Left forelimb (tissue), 1 donor: ENCODE measurements at places on chromosomes 11 and 22.

- DNase-seq: no peak
Measured at GRCh38 chr22:44386386-44387035, 73.8 kb upstream of the SHISAL1 start.

DNA sequence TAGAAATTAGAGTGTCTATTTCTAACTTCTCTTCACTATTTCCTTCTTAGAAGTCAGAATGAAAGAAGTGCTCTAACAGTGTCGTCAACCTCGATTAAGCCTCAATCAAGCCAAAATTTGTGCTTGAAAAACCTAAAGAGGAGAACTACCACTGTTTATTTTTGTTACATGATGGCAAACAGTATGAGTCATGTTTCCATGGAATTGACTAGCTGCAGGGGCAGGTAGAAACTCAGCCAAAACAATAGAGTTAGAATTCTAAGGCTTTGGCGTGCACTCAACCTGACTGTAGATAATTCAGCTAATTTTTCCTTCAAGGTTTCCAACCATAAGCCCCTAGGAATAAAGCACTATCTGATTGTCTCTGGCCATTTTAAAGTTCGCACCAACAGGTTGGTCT, 415.9 kb downstream of the ETS1 start:
- no peak for DNase-seq

DNA sequence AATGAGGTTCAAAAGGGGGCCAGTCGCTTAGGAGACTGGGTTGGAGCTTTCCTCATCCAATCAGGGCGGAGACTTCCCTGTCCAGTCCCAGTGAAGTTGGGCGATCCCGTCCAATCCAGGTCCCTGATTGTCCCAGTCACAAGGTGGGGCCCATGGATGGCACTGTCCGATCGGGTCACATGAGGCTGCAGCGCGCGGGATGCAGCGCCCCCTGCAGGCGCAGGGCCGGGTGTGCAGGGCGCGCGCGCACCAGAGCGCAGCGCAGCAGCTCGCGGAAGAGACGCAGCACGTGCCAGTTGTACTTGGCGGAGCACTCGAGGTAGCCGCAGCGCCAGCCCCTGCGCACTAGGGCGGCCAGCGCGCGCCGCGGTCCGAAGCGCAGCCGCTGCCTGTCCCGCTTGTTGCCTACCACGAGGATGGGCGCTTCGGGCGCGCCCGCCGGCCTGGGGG, 2.3 kb downstream of the RASL10A start:
- DNase-seq: peak; percentile 79

DNA sequence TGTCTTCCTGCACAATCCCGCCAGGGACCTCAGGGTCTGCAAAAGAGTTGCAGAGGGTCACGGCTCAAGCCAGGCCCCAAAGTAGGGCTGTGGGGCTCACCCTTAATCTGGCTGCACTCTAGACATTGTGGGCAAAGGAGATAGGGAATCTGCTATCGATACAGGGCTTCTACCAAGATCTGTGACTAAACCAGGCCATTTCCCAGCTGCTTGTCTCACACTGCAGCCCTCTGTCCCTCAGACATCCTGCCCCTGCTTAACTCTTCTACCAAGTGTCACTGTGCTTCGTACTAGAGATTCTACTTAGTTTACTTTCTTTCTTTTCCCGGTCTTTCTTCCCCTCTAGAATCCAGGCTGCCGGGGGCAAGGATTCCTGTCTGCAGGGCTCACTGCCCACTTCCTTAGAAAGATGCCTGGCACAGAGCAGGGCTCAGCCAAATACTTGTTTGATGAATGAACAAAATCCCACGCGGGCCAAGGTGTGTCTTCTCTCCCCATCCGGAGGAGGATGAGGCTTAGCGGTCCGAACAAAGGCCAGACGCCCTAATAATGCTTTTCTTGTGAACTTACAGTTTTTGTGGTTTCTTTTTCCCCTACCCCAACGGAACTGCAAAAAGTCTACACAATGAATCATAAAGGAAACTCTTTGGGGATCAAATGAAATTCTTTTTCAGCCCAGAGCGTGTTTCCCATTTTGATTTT, 61.3 kb upstream of the ANO1 start:
- no peak for DNase-seq

GRCh38 chr11:132549001-132549400, 983.3 kb downstream of the OPCML start:
- no peak for DNase-seq

DNA sequence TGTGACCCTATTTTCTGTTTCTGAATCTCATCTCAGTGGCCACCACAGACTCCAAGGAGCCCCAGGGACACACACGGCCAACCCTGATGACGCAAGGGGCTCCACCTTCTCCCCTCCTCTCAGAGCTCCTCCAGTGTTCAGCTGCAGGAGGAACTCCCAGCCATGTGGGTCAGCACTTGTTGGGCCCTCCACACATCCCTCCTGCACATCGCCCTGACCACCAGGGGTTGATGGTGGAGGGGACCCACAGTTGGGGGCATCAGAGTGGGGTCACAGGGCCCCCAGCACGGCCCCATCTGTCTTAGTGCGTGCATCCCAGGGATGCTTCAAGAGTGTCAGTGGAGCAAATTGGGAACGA, 499.6 kb downstream of the BRD1 start:
- no peak for DNase-seq

GRCh38 chr11:45806937-45807791, 2.2 kb downstream of the SLC35C1 start:
- DNase-seq: no peak
